ENCODE measurements at places on chromosomes 4 and X.
A peak's percentile ranks its signal among the peaks of the same experiment; 100 is the strongest.

DNA sequence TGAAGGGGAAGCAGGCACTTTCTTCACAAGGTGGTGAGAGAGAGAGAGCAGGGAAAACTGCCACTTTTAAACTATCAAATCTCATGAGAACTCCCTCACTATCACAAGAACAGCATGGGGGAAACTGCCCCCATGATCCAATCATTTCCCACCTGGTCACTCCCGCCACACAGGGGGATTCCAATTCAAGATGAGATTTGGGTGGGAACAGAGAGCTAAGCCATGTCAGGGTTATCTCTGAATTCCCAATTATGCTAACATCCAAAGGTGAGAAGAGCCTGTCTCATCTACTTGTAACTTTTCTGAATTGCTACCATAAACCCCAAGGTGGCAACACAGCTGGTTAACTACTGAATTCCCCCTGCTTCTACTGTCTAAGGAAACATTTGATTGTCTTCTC, 758.5 kb downstream of the ADGRL3 start:
- no peak for DNase-seq

DNA sequence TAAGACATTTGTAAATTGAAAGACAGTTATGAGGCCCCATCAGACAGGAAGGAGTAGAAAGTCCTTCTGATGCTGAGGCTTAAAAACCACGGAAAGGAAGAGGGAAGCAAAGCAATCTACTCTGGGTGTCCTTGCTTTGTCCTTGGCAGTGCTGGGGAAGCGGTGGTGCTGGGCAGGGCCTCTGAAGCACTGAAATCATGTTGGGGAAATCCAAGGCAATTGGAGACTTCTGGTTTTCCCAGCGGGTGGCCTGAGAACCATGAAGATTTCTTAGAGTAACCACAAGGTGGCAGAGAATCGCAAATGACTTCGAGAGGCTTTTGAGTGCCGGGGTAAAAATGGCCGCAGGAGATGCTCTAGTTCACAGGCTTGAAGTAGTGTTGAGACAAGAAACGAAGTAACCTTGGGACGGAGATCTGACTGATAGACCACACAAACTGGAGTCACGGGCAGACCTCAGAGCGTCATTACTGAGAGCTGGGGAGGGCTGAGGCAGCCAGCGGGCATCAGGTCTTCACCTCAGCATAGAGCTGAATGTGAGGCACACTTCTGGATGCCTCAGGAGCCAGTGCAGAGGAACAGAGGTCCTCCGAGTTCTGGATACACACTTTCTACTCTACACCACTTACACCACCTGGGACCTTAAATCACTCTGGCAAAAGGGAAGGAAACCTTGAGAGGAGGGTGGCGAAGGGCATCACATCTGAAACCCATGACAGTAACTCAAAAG, 130.7 kb upstream of the GPRIN3 start:
- peak; percentile 76 for DNase-seq

- no peak for DNase-seq
These were observed 15.2 kb downstream of the GATB start for GRCh38 chr4:151745481-151746231.

DNA sequence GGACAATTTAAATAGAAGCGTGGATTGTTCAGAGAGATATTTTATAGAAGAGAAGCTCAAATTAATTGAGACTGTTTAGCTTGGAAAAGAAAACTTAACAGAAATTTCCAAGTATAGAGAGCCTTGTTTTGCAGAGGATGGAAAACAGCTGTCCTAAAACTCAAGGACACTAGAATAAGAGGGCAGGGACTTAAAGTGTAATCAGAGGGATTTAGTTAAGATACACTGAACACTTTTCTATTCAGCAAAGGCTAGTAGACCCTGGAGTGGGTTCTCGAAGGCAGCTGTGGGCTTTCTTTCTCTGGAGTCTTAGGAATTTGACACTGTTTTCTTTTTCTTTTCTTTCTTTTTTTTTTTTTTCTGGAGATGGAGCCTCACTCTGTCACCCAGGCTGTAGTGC, 92.7 kb upstream of the ARX start:
- DNase-seq: no peak

- DNase-seq: no peak
These were observed 116.0 kb upstream of the RPS6KA3 start for GRCh38 chrX:20382518-20383297.

DNA sequence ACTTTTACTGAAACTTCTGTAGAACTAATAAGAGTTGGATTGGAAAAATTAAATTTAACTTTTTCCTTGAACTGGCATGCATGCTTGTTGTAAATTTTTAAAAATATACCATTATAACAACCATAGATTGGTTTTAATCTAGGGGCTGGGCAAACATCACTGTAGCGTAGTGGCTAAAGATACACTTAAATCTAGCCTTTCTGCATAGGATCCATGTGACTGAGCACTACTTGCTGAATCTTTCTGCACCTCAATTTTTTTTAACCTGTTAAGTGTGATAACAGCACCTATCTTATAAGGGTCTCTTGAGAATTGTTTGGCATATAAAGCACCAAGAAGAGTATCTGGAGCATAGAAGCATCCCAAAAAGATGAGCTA, 4.1 kb downstream of the ANXA10 start:
- no peak for DNase-seq

DNA sequence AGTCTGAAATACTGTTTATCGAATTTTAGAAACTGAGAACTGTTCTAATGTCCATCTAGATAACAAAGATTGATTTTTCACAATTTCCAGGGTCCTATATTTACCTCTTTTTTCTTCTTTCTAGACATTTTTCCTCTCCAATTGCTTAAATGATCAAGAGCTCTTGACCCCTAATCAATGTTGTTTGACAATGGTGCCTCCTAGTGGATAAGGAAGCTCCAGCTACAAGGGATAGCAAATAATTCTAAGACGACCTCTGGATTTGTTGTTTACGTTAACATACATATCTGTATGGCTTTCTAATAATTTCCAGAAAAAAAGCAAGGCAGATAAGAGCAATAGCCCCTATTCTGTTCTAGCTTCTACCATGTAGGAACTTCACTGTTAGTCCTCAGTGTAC, 35.8 kb downstream of the GPR82 start:
- DNase-seq: no peak

DNA sequence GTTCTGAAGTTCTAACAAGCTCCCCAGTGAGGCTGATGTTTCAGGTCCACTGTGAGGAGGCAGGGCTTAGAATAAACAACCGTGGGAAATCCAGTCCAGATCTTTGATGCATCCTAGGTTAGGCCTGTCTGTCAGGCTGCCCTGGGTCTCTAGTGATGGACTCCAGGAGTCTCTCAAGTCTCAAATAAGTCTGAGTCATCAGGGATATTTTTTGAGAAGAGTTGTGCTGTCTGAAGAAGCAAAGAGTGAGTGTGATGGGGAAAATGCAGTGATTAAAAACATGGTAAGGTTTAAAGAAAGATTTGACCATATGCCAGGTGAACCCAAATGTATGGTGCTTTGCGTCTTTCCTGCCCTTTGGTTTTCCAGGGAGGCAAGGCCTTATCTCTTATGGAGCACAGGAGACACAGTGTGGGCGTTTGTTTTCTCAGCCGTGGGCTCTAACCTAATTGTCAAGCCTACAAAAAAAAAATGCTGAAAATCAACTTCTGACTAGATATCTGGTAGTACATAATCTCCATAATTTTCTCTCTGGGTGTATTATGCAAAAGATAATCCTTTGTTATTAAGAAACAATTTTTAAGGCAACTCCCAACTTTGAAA, 100.7 kb downstream of the PTTG2 start:
- no peak for DNase-seq

- DNase-seq: no peak
These were observed 33.1 kb downstream of the KDM6A start for GRCh38 chrX:44906041-44906440.

DNA sequence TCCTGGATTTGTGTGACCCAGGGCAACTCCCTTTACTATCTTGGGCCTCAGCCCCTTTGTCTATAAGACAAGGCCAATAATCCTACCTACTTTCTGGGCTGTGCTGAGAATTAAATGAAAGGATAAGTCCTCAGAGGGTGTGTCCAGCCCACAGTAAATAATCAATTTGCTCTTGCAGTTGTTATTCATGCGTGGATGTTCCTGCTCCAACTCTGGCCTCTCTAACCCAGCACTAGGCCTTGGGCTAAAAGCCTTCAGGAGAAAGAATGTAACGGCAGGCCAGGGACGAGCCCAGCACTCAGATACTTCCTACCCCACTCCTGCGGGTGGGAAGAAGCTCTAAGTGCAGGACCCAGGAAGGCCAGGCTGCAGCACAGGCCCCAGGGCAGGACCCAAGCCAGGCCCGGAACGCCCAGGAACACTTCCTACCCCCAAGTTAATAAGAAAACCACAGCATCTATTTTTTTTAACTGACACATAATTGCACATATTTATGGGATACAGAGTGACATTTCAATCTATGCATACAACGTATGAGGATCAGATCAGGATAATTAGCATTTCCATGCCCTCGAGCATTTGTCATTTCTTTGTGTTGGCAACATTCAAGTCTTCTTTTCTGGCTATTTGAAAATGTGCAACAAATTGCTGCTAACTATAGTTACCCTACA, 179.6 kb upstream of the RBPJ start:
- no peak for DNase-seq

GRCh38 chr4:101993842-101994775, 203.6 kb downstream of the BANK1 start:
- DNase-seq: no peak

DNA sequence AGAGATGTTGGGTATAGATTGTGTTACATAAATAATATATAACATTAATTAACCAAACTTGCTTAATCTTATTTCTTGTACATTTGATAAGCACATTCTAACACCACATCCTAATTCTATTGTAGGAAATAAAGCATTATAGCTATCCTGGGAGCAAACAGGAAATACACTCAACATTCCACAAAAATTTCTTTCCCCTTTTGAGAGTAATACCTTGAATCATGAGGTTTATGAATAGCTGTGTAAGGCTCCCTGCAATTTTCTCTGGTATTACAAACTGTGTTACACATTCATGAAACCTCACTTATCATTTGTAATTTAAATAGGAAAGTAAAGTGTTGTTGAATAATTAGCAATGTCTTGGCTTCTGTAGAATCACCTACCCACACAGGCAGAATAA, 95.1 kb downstream of the TMEM47 start:
- no peak for DNase-seq

- DNase-seq: no peak
These were observed 1470.6 kb upstream of the PABPC4L start for GRCh38 chr4:135672202-135672601.
